Foreskin keratinocyte (primary cell): ENCODE measurements at places on chromosomes 12 and 14.

DNA sequence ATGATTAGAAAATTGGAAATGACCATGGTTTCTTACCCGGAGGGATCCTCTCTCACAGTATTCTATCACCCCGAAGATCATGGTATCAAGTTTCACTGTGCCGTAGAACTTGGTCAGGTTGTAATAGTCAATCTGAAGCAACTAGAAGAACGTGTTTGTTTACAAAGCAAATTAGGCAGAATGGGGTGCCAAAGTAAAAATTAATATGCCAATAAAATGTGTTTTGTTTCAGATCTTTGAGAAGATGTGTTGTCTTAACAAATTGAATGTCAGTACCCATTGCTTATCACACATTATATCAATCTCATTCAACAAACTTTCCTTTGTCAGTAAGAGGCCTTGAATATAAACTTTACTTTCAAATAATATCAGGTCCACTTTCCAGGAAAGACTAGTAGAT is 45.0 kb downstream of the GUCY2C start:
- no peak for DNase-seq

- no peak for DNase-seq
Measured at GRCh38 chr12:4034921-4035320, 161.7 kb upstream of the PARP11 start.

- DNase-seq: peak; percentile 49
Measured at GRCh38 chr12:117985182-117985581, 16.4 kb upstream of the KSR2 start.

DNA sequence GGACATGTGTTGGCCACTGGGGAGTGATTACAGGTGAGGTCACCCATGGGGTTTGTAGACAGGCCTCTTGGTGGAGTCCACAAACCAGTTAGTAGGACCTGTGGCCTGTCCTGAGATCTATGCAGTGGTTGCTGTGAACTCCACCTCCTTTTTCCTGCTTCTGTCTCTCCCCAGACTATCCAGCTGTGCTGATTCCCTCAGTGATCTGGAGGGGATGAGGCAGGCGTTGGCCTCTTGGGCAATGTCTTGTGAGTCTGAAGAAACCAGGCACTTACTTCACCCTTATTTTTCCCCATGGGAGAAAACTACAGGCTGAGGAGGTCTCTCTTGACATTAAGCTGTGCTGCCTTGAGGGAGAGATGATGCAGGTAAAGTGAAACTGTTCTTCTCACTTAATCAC is 257.2 kb upstream of the PRICKLE1 start:
- peak; percentile 18 for DNase-seq

GRCh38 chr12:44816446-44817017 is 59.6 kb downstream of the NELL2 start:
- DNase-seq: no peak

GRCh38 chr12:14422516-14423230 is 57.2 kb downstream of the ATF7IP start:
- peak; percentile 80 for DNase-seq

GRCh38 chr14:37145395-37145794 is 27.0 kb downstream of the SLC25A21 start:
- no peak for DNase-seq

DNA sequence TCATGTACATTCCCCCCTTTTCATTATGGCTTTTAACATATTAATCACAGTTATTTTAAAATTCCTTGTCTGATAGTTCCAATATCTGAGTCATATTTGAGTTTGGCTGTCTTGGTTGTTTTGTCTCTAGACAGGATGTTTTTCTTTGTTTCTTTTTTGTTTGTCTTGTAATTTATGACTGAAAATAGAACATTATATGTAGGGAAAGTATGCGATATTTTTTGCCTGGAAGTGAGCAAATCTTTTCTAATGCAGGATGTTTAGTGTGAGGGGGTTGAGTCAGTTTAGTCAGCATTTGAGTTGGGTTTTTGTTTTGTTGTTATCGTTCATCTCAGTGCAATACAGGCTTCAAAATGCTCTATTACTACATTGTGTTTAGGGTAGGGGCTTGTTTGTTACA is 239.7 kb downstream of the SNAPC1 start:
- no peak for DNase-seq

DNA sequence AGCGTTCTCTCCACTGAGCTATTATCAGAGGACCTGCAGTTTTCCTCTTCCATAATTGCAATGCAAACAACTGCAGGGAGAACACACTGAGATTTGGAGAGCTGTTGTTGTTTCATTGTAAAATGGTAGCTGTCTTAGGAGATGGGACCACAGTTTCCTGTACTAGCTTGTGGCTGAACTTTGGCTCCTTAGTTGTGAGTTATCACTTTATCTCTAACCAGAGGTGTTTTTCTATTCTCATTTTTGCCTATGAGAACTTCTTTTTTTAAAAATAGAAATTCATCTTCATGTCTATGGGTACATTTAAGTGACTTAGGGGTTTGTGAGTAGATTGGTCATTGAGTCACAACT is 216.5 kb downstream of the SLC38A4 start:
- no peak for DNase-seq

DNA sequence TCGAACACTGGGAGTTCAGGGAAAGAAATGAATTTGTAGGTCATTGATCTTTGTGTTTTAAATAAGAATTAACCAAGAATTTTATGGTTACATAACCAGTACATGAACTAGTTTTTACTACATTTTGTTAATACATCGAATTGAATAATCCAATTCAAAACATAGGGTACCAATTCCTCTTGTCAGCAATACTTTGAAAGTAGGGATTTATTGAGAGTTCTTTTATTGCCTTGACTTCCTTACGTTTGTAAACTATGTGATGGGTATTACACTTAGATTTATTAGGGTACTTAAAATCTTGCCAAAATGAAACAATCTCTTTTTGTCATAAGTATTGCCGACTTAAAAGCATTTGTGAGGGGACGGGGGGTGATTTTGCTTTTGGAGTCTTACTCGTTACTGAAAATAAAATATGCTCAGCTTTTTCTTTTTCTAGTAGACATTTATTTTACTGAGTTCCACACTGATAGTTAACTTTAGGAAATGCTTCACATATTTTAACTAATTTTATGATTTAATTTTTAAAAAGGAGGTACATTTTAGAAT is 22.4 kb downstream of the SOCS2 start:
- DNase-seq: no peak

- DNase-seq: peak; percentile 71
Measured at GRCh38 chr14:49240383-49240782, 345.8 kb downstream of the RPS29 start.

DNA sequence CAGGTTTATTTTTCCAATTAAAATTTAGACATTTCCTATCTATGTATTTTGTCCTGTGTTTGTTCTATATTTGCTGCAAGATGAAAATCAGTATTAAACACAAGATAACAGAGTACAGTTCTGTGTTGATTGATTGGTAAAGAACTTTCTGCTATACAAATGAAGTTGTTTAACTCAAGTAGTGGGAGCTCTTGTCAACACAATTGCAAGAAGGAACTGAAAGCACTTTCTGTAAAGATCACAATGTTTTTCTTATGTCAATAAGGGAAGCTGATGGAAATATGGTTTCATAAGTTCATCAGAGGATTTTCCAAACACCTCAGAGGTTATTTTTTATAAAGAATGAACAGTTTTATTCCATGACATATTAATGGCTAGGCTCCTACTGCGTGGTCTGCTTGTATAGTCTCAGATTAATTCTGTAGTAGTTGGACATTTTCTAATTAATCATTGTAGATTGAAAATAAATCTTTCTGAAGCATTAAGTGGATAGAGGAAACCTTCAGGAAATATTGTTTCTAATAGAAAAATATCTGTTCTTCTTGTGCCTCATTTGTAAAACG is 379.5 kb downstream of the LRFN5 start:
- no peak for DNase-seq

- peak; percentile 99 for DNase-seq
Measured at GRCh38 chr12:124917135-124917840, 2.8 kb upstream of the UBC start.

DNA sequence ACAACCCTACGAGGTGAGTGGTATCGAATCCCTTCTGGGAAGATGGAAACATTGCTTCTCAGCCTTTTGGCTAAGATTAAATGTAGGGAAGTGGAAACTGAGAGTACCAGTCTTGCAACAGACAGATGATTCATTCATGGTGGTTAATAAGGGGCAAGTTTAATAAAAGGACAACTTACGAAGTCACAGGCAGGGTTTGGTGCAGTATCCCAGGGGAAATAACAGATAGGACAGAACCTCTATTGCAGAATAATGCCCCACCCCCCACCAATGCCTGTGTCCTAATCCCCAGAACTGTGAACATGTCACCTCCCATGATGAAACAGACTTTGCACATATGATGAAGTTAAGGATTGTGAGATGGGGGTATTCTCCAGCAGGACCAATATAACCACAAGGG is 212.5 kb downstream of the TBX5 start:
- no peak for DNase-seq

DNA sequence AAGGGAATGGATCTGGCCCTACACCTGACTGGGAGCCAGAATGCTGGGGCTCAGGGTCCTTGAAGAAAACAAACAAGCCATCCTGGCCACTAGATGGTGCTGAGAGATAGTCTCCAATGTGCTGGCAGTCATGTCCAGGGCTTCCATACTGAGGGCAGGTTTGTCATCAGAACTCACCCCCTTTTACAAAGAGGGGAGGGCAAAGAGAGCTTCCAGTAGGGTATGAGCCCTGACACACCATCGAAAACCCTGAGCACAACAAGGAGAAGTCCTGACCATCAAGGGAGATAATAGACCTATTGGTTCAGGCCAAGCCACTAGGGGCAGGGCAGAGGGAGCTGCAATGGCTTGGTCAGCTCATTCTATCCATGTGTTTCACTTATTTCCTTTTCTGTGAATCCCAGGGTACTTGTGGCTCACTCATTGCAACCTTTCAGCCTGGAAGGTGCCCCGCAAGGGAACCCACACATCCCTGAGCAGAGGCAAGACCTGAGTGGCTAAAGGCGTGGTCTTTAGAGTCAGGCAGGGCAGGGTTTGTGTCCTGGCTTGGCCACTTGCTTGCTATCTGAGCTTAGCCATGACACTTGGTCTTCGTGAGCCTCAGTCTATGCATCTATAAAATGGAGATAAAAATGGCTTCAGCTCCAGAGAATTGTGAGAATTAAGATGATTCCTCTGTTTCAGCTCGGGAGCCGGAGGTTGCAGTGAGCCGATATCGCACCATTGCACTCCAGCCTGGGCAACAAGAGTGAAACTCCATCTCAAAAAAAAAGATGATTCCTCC is 6.2 kb upstream of the PLEKHH1 start:
- no peak for DNase-seq

- DNase-seq: no peak
Measured at GRCh38 chr12:2177003-2177402, 124.2 kb downstream of the CACNA1C start.

- DNase-seq: no peak
Measured at GRCh38 chr12:20696181-20696905, 1.2 kb downstream of the SLCO1C1 start.

GRCh38 chr12:108989376-108989775 is 31.5 kb downstream of the SVOP start:
- no peak for DNase-seq

DNA sequence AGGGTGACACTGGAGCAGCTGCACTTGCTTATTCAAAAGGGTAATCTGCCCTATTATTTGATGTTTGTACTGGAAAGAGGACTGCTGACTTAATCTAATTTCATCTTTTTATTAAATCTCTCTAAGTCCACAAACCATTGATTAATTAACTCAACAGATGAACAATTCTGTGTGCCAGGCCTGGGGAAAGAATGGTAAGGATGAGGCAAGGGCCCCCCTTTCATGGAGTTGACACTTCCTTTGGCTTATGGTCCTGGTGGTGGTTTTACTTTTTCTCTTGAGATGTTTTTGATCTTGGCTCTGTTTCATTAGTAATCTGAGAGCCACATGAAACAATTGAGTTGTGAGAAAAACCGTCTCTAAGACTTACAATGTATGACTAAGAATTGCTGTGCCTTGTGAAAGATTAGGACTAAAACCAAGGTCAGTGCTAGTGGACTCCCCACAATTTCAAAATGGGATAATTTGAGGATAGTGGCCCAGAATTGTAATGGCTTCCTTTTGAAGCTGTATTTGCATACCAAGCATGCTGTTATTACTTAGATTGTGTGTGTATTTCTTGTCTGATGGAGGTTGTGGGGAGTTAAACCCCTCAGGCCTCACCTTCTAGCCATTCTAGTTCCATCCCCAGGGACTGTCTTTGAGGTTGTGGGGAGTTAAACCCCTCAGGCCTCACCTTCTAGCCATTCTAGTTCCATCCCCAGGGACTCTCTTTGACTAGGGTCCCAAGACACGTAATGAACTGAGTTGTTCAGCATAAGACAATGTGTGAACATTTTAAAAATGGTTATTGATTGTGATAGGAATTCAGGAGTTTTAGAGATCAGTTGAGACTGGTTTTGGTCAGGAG is 52.5 kb upstream of the EVL start:
- DNase-seq: no peak

DNA sequence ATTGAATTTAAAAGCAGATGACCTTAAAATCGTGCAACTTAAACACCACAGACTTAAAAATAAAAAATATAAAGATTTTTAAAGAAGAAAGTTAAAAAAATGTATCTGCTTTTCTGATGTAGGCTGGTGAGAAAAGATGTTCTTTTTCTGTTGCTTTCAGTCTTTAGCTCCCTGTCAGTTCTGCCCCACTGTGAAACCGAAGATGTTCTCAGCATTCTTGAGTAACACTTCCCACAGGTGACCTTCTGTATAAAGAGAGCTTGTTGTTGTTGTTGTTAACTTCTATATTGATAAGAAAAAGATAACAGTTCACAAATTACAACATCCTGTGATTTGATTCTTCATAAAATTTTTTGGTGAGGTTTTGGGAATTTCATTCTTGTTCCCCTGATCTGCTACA is 377.9 kb upstream of the RGS6 start:
- no peak for DNase-seq

DNA sequence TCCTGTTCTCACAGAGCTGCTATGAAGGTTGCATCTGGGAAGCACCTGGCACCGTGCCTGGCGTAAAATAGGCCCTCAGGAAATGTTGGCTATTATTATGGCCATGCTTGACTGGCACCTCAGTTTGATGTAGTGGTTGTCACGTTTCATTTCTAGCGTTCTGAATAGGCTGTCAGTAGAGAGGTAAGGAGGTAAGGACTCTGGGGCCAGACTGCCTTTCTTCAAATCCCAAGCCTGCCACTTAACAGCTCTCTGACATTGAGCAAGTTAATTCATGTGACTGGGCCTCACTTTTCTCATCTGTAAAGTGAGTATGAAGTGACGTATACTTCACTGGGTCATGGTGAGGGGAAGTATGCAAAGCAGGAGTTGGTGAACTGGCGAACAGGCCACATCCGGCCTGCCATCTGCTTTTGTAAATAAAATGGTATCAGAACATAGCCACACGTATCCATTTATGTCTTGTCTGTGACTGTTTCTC is 196.2 kb downstream of the CACNA1C start:
- no peak for DNase-seq

- peak; percentile 60 for DNase-seq
Measured at GRCh38 chr12:953776-954175, 4.3 kb upstream of the RAD52 start.

DNA sequence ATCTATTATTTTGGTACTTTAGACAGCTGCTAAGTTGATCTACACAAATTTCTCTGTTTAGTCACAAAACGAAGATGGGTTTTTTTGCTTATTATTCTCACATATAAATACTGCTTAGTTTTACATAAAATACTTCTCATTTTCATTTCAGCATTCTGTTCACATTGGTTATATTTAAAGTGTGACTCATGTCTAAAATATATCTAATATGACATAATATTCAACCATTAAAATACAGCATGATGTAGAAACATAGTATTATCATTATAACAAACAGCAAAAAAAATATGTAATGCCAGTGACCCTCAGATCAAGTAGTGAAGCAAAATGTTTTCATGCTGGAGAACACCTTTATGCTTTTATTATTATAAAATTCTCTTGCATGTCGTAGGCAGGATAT is 63.7 kb downstream of the SH2B3 start:
- no peak for DNase-seq
